ENCODE measurements at places on chromosomes 4 and X.
A peak's percentile ranks its signal among the peaks of the same experiment; 100 is the strongest.

- no peak for DNase-seq
Observed at GRCh38 chr4:6526156-6526555, 48.8 kb upstream of the MAN2B2 start.

DNA sequence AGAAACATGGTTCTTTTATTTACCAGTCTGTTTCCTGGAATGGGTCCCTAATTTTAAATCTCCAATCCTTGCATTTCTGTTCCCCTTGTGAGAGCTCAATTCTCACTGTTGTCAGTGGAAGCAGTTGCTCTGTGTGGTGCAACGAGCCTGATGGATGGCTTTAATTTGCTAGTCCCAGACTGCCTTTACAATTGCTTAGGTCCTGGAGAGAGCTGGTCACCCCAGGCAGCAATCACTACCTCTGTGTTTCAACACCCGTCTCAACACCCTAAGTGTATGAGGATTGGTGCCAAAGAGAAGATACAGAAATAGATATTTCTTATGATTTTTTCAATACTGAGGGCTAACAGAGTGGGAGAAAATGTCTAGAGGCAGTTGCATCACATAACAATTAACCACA lies 873.8 kb downstream of the GLUD2 start:
- no peak for DNase-seq

DNA sequence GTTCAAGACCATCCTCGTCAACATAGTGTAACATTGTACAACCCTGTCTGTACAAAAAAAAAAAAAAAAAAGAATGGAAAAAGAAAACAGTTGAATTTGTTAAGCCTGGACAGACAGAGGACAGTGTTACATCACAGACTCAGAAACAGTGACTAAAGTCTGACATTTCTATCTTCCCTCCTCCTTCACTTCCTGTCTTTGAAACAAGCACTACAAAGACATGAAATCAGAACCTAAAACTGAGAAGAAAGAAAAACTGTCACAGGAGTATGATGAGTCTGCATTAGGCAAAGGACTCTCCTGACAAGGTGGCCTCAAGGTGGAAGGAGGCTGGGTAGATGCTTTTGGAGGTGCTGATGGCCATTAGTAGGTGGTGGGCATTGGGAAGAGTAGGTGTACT lies 126.7 kb downstream of the RBM47 start:
- DNase-seq, result no peak

DNA sequence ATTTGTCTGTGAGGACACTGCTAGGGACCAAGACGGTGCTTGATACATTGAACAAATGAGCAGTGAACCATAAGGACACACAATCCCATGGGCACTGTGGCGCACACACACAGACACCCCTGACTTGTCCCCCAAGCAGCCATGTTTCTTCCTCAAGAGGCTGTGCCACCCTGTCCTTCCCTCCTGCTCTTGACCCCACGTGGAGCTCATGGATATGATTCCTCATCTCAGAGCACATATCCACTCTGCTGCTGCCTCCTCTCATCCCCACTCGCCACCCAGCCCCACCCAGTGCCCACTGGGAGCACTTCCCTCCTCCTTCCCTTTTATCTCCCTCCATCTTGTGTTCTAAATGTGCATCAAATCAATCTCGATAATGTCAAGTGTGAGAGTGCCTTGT lies 102.4 kb downstream of the PARM1 start:
- DNase-seq, result no peak

GRCh38 chrX:7950865-7951264 lies 23.7 kb upstream of the PNPLA4 start:
- DNase-seq, result no peak

DNA sequence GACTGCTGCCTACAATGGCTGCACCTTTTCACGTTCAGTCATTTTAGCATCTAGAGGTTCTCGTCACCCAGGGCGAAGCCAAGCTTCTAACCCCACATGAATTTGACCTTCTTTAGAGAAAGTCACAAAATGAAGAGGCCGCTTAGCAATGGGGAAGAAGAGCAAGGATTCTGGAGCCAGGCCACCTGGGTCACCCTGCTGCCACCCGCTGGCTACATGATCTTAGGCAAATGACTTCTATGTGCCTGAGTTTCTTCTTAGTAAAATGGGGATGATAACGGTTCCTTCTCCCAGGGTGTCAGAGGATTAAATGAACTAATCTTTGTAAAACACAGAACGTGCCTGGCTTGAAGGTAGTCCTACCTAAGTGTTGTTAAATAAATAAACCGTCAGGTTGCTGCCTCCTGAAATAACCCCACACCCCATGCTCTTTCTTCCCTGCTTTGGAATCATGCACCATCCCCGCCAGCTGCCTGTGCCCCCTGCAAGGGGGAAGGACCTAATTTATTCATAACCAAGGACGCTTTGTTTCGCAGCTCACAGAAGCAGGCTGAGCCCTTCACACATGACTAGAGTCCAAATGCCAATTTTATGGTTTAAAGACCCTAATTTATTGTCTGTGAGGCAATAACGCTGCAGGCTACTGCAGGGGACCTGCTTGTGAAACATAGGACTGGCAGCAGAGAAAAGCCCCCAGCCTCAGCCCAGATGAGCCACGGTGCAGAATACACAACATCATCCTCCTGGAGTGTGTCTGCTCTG lies 28.6 kb upstream of the NSG1 start:
- no peak for DNase-seq

- no peak for DNase-seq
Observed at GRCh38 chr4:22071749-22072148, 123.2 kb upstream of the KCNIP4 start.

GRCh38 chr4:151559595-151559994 lies 150.6 kb downstream of the FHIP1A start:
- DNase-seq, result no peak

GRCh38 chr4:4349867-4350266 lies 37.0 kb upstream of the NSG1 start:
- DNase-seq, result no peak

GRCh38 chr4:26779674-26780073 lies 81.0 kb upstream of the STIM2 start:
- no peak for DNase-seq

- no peak for DNase-seq
Observed at GRCh38 chr4:125389713-125390112, 75.0 kb downstream of the FAT4 start.

DNA sequence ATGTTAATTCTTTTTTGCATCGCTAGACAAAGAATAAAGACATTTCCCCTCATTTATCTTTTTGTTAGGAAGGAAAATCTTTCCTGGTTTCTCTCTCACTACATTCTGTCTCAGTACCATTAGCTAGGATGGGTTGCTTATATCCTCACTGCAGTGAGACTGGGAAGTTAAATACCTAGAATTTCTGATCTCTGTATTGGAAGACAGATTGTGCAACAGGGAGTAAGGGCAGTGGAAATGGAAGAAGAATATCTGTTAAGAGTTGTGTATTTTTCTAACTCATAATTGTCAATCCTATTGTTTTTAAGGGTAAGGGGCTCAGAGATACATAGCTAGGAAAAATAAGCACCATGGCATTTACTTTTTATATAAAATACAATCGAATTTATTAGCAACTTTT lies 19.6 kb downstream of the PTPN13 start:
- no peak for DNase-seq

GRCh38 chrX:44651358-44651757 lies 108.7 kb upstream of the FUNDC1 start:
- peak; percentile 82 for DNase-seq

GRCh38 chr4:86302251-86302650 lies 57.6 kb downstream of the MAPK10 start:
- peak; percentile 85 for DNase-seq

- no peak for DNase-seq
Observed at GRCh38 chrX:86946569-86946968, 571.0 kb upstream of the KLHL4 start.

- DNase-seq, result no peak
Observed at GRCh38 chr4:20678400-20678799, 21.9 kb upstream of the PACRGL start.

GRCh38 chr4:10239982-10240654 lies 123.5 kb upstream of the WDR1 start:
- no peak for DNase-seq

GRCh38 chr4:6926081-6926480 lies 16.5 kb downstream of the TBC1D14 start:
- no peak for DNase-seq

DNA sequence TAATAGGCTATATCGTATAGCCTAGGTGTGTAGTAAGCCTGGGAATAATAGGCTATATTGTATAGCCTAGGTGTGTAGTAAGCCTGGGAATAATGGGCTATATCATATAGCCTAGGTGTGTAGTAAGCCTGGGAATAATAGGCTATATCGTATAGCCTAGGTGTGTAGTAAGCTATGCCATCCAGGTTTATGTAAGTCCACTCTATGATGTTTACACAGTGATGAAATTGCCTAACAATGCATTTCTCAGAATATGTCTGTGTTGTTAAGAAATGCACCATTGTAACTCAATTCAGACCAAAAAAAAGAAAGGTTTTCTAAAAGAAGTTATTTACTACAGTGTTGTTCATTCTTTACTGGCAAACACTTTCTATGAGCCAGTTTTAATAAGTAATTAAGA lies 1387.2 kb downstream of the STIM2 start:
- DNase-seq, result no peak

GRCh38 chr4:154574311-154574710 lies 11.5 kb downstream of the FGB start:
- DNase-seq, result no peak

DNA sequence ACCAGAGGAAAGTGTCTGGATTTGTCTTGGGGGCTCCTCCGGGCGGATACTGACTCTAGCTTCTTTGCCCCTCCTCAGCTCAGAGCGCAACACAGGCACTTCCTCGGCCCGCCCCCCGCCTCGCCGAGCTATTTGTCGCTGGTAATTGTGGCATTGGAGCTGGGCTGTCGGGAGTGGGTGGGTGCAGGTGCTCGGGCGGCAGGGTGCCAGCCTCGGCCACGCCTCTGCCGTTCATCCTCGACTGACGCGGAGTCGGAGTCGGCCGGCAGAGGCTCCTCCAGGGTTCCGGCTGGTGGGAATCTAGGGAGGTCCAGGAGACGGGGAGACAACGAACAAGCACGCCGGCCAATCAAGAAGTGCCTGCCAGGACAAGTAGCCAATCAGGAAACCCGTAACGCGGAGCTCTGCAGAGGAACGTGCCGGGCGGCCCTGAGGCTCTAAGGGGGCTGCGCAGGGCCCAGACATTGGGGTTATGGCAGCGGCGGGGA lies 3.9 kb upstream of the SYN1 start:
- DNase-seq, result peak; percentile 94

DNA sequence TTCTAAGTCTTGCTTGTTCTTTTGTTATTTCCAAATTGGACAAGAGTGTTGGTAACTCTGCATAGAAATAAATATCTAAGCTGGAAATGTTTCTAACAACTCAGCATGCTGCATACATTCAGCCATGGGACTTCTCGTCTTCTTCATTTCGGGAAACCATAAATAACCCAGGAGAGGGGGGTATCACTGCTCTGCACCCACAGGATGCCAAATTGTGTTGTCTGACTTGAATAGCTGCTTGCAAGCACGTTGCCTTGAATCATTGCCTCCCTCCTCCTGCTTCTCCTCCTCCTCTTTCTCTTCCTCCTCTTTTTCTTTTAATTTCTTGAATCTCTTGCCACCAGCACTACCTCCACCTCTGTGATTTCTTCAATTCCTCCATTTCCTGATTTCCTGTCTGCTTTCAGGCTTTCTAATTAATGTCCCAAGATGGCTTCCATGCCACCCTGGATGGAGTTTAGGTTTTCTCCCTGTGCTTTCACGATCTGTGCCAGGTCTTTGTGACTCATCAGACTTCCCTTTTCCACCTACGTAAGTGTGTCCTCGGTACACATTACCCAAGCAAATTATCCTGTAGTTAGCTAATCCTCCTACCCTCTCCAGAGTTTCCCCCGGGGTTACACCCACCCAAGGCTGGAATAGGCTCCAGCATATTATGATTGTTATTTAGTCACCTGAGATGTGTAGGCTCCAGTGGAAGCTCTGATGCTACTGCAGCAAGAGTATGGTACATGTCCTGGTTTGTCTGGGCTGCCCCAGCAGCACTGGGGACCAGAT lies 122.6 kb upstream of the VCX3B start:
- no peak for DNase-seq

- DNase-seq, result no peak
Observed at GRCh38 chrX:123331859-123332258, 147.8 kb downstream of the GRIA3 start.

DNA sequence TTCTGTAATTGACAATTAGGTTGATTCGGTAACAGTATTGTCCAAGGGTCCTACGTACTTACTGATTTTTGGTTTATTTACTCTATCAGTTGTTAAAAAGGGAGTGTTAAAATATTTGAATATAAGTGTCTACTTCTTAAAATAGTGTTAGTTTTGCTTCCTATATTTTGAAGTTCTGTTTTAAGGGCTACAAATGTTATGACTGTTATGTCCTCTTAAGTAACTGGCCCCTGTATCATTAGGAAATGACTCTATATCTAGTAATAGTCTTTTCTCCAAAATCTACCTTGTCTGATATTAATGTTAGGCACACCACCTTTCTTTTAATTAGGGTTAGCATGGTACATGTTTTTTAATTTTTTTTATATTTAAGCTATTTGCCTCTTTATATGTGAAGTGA lies 30.1 kb downstream of the ANKRD50 start:
- DNase-seq, result no peak

DNA sequence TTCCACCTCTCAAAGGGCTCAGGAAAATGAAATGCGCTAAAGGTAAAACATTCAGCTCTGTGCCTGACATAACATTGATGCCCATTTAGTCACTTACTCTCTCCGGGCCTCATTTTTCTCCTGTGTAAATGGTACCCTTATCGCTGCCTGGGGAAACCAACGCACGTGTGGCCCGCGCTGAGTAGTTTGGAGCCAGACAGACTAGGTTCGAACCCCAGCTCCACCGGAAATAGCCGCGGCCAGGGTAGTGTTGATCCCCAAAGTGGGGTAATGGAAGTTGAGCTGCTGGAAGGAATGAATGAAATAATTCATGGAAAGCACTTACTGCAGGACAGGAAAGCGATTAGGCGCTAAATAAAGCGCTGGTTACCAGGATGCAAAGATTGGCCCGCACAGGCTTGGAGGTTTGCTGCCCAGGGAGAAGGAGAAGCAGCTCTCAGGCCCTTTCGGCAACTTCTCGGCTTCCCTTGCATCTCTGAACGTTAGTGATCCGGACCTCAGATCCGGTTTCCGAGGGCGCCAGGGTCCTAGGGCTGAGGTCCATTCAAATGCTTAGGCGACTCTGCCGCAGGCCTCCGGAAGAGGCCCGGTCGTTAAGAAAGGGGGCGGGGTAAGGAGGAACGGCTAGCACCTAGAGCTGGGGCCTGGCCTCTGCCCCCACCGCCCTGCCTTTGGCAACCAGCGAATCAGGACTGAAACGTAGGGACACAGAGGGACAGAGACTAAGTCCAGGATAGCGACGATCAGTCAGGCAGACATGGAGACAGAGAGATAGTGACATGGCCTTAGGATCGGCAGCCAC lies 13.3 kb downstream of the NKX3-2 start:
- DNase-seq, result no peak

- no peak for DNase-seq
Observed at GRCh38 chr4:123121241-123121907, 199.0 kb upstream of the NUDT6 start.

- no peak for DNase-seq
Observed at GRCh38 chrX:106862972-106863688, 40.0 kb downstream of the RIPPLY1 start.

Data from posterior cingulate gyrus (tissue), 11 donors.